Kidney epithelial cell (primary cell): ENCODE measurements at places on chromosomes 3 and 15.

- DNase-seq: no peak
Measured at GRCh38 chr15:67820992-67821783, 4.1 kb upstream of the SKOR1 start.

DNA sequence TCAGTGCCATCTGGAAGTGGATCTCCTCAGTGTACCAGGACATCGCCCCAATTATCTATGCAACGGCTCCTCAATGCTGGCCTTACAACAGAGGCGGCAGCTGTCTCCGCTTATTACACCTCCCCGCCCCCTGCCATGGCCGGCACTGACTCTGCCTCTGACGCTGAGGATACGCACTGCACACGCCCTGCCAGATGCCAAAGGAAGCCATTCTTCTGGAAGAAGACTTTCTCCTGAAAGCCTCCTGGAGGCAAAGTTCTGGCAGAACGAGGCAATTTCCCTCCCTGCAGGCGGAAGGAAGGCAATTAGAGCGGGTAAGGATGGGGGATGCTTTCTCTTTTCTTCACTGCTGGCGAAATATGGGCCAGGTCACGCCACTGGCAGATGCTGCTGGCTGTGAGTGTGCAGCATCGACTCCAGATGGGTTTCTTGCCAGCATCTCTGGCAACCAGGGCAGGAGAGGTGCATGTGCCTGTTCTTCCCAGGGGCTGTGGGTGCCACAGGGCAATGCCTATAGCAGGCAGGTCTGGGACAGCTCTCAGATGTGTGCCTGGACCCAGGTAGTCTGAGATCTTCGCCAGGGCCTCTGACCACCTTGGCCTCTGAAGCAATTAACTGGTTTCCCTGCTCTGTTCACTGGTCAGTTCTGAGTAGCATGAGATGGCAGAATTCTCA is 62.2 kb upstream of the MRPS22 start:
- no peak for DNase-seq

GRCh38 chr15:99944131-99944530 is 210.9 kb upstream of the LYSMD4 start:
- no peak for DNase-seq

GRCh38 chr3:56753206-56753820 is 48.4 kb downstream of the ARHGEF3 start:
- DNase-seq: no peak

- DNase-seq: no peak
Measured at GRCh38 chr3:61055447-61055846, 195.8 kb downstream of the FHIT start.

GRCh38 chr3:99760629-99761028 is 57.0 kb upstream of the CMSS1 start:
- no peak for DNase-seq

DNA sequence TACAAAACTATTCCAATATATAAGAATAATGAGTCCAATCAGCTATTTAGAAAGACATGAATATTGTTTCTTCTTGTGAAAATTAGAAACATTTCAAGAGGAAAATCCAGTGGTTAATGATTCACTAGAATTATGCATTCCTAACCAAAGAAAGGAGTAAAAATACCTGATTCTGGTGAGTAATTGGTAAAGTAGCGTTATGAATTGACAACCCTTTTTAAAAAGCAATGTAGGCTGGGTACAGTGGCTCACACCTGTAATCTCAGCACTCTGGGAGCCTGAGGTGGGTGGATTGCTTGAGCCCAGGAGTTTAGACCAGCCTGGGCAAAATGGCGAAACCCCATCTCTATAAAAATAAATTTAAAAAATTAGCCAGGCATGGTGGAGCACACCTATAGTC is 43.3 kb downstream of the TOPAZ1 start:
- DNase-seq: no peak

GRCh38 chr15:96043591-96044171 is 286.8 kb upstream of the NR2F2 start:
- DNase-seq: no peak

- DNase-seq: no peak
Measured at GRCh38 chr3:172516318-172517214, 6.7 kb downstream of the TNFSF10 start.

DNA sequence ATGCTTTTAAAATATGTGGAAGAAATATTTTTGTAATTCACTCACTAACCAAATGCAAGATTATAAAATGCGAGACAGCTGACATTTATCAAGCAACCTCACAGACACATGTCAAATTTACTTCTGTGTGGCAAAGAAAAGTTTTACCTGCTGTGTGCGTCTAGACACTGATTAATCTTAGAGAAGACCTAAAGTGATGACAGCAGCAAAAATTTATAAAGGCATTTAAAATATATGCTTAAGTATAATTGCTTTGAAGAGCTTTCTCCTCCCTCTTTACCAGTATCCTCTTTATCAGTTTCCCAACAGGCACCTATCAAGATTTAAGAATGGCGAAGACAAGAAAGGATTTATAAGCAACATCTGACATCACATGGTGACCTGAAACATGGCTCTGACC is 37.3 kb downstream of the UBP1 start:
- no peak for DNase-seq

GRCh38 chr15:65926899-65927298 is 57.6 kb downstream of the RAB11A start:
- no peak for DNase-seq

- no peak for DNase-seq
Measured at GRCh38 chr15:33559207-33559890, 248.6 kb downstream of the RYR3 start.

- no peak for DNase-seq
Measured at GRCh38 chr3:103609472-103609871, 1174.7 kb downstream of the ZPLD1 start.

DNA sequence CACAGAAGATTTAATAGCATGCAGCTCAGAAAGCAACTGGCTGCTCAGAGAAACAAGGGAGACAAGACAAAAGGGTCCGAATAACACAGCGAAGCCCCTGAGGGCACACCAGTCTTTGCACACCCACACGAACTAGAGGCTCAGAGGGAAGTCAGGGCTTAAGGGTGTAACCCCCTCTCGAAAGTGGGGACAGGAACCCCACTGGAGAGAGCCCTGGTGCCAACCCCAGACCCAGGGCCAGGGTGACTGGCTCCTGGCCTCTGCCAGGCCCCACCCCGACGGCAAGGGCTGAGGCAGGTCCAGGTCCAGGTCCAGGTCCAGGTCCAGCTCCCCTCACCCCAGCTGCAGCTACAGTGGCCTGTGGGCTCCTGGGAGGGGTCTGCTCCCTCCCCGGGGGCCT is 10.5 kb upstream of the PRR23E start:
- DNase-seq: no peak

- DNase-seq: no peak
Measured at GRCh38 chr3:174101244-174101643, 703.7 kb downstream of the NLGN1 start.

DNA sequence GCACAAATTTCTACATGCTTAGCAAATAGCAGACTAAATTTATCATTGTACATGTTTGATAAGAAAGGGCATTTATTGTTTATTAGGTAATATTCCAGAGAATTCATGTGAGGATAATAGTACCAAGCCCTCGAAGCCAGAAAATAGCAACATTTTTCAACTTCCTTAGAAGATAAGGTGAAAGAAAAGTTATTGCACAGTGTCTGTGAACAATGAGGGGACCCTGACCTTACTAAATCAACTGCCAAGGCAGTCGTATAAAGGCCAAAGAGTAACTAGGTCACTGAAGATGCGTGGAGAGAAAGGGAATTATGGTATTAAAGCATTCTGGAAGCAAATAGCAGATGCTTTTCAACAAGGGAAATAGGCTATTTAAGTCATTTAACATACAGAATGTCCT is 20.3 kb upstream of the ARL6 start:
- no peak for DNase-seq

DNA sequence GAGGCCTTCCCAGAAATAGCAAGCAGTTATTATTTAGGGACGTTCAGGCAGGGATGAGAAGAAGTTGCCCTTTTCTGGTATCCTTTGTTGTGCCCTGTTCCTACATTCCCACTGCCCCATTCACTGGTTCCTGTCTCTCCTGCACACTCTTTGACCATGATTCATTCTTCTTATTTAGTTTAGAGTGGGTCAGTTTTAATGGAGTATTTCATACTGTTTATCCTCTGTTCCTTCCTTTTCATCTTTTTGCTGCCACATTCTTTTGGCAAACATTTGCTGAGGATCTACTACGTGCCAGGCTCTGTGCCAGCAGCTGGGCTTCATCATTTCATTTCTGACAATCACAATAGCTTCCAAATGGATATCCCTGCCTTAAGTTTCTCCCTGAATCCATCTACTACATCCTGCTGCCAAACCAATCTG is 11.8 kb upstream of the EID1 start:
- DNase-seq: no peak

DNA sequence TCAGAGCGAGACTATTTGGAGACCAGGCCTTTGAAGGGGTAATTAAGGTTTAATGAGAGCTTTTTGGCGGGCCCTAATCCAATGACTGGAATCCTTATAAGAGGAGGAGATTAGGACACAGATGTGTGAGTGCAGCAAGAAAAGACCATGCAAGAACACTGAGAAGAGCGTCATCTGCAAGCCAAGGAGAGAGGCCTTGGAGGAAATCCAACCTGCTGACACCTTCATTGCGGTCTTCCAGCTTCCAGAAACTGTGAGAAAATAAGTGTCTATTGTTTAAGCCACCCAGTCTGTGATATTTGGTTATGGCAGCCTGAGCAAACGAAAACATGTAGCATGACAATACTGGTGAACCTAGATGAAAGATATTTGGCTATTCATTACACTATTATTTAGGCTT is 23.0 kb upstream of the MUSTN1 start:
- DNase-seq: no peak

GRCh38 chr15:60479361-60480110 is 594 bp upstream of the ICE2 start:
- DNase-seq: no peak

GRCh38 chr3:114884213-114884923 is 262.7 kb downstream of the ZBTB20 start:
- DNase-seq: no peak

- no peak for DNase-seq
Measured at GRCh38 chr3:132256989-132257388, 60.2 kb upstream of the ACP3 start.

DNA sequence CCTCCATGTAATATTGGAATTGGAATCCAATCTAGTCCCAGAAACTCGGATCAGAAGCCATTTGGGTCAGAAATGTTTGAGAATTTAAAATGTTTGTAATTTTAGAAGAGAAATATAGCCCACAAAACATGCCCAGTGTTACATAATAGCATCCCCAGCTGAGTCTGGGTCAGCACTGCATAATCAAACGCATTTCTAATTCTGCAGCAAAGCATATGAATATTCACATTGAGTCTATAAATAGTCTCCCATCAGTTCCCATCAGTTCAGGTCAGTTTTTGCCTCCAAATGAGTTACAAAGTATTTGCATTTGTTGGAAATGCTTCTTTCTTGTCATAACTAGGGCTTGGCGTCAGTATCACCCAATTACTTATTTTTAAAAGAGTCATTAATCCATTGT is 383.1 kb downstream of the IL5RA start:
- DNase-seq: no peak

- DNase-seq: no peak
Measured at GRCh38 chr3:183008303-183008702, 28.0 kb upstream of the DCUN1D1 start.

DNA sequence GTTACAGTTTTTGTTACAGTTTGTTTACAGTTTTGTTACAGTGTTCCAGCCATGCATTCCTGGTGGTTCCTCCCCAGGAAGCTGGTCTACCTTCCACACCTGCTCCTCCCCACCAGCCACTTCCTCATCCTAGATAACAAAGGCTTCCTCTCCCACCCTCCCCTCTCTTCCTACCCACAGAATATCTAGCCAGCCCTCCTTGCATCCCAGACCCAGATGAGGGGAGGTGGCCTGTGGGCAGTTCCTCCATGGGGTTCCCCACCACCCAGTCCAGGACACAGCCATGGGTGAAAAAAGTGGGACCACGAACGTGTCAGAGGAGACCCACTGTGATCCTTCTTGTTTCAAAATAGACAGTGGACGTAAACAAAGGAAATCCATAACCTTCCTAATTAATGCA is 122.8 kb upstream of the ABHD17C start:
- no peak for DNase-seq

GRCh38 chr15:99928429-99928981 is 195.3 kb upstream of the LYSMD4 start:
- DNase-seq: no peak

DNA sequence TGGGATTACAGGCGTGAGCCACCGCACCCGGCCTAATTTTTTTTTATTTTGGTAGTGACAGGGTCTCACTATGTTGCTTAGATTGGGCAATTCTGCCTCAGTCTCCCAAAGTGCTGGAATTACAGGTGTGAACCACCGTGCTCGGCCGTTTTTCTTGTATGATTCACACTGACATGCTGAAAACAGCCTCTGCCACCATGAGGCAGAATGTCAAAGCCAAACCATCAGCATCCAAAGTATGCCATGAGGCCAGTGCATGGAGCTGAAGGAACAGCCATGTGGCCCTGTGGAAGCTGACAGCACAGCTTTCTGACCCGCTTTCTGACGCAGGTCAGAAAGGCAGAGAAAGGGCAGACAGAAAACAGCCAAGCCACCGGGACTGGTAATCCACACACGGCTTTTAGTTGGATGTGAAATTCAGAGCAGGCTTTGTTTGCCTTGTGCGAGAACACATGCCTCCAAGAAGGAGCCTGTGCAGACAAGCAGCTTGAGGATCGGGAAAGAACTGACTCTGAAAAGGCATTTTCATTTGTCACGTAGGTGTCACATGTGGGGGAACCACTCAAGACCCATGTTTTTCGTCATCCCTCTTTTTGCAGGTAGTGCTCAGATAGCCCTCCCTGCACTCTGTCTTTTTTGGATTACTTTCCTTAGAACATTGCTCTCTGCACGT is 25.1 kb downstream of the XYLB start:
- DNase-seq: no peak

DNA sequence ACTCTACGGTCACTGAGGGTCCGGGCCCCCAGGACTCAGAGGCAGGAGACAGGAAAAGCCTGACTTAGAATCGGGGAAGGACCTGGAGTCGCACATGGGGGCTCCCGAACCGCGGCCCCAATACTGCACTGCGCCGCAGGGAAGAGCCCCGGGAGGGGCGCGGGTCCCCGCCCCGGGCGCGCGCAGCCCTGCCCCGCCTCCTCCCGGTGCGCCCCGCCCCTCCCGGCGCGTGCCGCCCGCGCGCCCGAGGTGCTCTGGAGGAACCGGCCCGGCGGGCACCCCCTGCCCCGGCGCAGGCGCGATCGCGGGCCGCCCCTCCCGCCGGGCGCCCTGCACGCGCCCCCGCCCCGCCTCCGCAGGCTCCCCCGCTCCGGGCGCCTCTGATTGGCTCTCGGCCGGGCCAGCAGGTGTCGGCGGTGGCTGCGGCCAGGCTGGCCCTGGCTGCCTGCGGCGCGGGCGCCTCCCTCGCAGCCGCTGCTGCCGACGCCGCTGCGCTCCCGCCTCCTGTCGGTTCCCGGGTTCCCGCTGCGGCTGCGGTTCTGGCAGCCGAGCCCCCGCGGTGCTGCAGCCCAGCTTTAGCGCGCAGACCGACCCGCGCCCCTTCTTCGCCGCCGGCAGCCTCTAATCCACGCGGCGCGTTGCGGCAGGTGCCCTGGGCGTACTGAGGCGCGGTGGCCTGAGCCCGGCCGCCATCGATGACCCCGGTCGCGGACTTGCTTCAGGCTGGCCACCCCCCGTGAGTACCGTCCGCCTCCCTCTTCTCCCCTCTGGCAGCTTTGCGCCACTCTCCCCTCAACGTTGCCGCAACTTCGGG is at the start of gene MYRIP:
Gene MYRIP, plus strand, starts transcription at position 429 of the 814 bp plus-strand sequence. CDS start 91,208 bp downstream, outside the sequence.
- no peak for DNase-seq

GRCh38 chr15:32099956-32100684 is 69.8 kb downstream of the CHRNA7 start:
- DNase-seq: no peak
